ENCODE measurements at places on chromosomes 2 and 18.
A peak's percentile ranks its signal among the peaks of the same experiment; 100 is the strongest.

DNA sequence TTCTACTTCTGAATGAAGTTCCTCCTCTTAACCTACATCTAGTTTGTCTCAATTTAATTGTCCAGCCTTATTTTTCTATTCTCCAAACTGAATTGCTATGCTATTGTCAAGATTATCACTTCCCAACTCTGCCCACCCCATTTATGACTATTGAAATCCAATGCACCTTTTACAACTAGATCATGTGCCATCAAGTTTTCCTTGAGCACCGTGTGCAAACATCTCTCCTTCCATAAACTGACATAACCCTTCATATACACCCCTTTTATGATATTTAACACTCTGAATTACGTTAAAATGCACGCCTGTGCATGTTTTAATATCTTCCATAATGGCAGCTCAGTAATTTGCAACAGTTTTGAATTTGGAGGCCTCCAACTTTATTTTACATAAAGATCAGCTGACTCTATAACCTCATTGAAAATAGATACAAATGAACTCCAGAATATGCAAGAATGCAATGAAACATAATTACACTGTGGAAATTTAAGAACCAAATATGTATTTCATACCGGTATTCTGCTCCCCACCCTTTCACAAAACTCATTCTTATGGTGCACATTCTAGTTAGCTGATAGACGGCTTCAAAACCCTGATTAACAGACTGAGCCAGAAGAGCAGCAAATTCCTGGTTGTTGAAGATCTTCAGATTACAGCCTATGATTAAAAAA, 85.5 kb downstream of the SMAD2 start:
- DNase-seq: no peak

- DNase-seq: peak; percentile 33
These were observed 63.6 kb downstream of the CIB4 start for GRCh38 chr2:26577442-26578112.

DNA sequence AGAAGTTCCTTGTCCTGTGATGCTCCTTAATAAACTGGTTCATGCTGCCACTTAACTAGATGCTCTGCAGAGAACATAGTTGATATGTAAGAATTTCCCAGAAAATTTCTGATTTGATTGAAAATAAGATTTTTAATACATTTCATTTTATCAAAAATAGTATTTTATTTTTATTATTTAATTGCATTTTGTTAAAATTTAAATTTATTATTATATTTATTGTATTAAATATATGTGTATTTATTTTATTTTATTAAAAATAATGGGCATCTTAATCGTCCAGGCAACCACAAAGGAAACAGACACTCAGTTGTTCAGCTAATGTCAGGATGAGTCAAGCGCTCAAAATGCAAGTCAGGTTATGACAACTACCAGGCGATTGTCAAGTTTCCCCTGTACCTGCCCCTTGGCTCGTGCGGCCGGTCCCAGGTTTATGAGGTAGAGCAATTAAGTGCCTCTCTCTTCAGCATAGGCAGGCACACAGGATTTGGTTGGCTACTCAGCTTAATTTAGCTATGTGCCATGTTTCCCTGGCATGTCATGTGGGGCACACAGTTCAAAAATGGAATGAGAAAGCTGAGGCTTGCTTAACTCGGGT, 361.2 kb downstream of the RND3 start:
- no peak for DNase-seq

GRCh38 chr2:38145236-38145635, 69.3 kb upstream of the CYP1B1 start:
- DNase-seq: no peak

DNA sequence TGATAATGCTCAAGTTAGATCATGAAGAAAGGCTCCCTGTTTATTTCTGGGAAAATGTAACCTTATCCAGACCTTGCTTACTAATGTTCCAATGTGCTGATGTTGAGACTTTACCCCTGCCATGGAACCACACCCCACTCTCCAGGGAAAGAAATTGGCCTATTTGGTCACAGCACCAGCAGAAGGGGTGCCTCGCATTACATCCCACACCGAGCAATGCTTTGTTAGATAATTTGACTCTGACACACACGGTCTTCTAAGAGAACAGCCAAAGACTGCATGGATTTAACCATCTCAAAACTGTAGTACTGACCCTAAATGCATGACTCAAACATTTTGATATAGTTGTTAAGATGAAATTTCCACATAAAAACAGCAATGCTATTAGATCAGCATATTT, 152.1 kb upstream of the CCDC150 start:
- no peak for DNase-seq

- DNase-seq: no peak
These were observed 377.1 kb upstream of the MEIS1 start for GRCh38 chr2:66057844-66058243.

GRCh38 chr2:144546933-144547332, 27.0 kb upstream of the ZEB2 start:
- no peak for DNase-seq

GRCh38 chr2:107804608-107805498, 21.8 kb upstream of the RGPD4 start:
- DNase-seq: no peak

- no peak for DNase-seq
These were observed 194.6 kb upstream of the SMAD2 start for GRCh38 chr18:48124857-48125626.

DNA sequence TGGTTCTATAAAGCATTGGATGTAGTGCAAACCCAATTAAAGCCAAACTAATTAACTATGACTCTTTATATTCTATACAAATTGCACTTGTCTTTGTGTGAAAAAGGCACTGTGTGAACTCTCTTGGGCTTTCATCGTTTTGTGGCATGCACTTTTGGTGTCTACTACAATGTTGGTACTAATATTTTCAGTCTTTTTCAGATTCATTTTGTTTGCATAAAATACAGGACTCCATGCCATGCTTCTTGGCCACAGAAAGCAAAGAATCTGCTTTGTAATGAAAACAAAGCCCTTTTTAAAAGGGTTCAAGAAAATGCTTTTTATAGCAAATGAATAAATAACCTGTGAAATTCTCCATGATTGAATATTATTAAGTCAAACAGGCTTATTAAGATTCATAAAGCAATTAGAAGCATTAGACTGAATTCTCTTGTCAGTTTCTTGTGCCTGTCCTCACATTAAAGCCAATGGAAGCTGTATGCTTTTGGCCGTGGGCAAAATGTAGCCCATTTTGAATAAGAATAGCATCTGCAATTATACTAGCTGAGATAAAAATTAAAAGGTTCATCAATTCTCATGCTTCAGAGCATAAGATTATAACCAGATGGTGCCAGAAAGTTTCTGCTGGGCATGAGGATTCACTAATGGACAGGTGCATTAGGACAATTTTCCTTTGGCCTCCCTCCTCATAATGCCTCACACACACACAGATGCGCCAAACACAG, 1665.2 kb downstream of the SUCLG1 start:
- no peak for DNase-seq

DNA sequence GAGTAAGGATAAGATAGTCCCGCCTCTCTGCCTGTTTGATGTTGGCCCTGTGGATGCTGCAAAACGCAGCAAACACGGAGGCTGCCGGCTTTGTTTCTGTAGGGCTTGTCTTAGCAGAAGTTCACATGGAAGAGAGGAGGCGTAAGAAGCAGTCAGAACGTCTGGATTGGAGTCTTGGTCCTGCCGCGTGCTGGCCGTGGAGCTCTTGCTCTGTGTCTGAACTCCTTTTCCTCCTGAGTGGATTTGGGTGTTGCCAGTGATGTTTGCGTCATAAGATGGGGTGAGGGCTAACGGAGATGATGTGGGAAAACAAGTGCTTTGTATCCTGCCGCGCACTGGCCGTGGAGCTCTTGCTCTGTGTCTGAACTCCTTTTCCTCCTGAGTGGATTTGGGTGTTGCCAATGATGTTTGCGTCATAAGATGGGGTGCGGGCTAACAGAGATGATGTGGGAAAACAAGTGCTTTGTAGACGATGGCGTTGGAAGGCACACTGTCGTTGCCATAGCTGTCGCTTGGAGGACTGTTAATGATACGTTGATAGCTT, 240.9 kb downstream of the AGAP1 start:
- no peak for DNase-seq

DNA sequence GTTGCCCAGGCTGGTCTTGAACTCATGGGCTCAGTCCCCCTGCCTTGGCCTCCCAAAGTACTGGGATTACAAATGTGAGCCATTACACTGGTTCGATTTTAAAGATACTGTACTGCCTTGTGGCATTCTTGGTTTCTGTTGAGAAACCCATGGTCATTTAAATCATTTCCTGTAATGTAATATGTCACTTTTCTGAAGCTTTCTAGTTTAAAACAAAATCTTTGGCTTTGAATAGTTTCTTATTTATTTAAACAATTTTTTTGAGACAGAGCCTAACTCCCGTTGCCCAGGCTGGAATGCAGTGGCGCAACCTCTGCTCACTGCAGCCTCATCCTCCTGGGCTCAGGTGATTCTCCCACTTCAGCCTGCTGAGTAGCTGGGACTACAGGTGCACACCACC, 8.9 kb downstream of the ZNF512 start:
- DNase-seq: no peak

- DNase-seq: no peak
These were observed 27.2 kb downstream of the EIF2AK3 start for GRCh38 chr2:88600038-88600465.

DNA sequence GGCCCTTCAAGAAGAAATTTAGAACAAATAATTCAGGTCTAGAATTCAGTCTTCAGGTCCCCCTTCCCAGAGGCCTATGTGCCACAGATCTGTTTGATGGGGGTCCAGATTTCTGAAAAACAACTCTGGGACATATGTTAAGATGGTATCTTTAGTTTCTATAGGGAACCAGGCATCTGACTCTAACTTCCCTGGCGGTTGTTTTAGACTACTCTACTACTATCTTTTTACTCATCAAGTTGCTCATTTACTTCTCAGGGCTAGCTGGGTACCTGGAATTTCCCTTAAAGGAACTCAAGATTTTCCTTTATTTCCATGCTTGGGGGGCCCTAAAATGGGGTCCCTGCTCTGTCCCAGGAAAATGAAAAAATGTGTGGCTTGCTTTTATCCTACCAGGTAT, 114.7 kb upstream of the RAB6C start:
- no peak for DNase-seq

- no peak for DNase-seq
These were observed 153.8 kb upstream of the ACAA2 start for GRCh38 chr18:49967171-49967570.

- no peak for DNase-seq
These were observed 214.3 kb upstream of the SIX2 start for GRCh38 chr2:45223531-45223930.

DNA sequence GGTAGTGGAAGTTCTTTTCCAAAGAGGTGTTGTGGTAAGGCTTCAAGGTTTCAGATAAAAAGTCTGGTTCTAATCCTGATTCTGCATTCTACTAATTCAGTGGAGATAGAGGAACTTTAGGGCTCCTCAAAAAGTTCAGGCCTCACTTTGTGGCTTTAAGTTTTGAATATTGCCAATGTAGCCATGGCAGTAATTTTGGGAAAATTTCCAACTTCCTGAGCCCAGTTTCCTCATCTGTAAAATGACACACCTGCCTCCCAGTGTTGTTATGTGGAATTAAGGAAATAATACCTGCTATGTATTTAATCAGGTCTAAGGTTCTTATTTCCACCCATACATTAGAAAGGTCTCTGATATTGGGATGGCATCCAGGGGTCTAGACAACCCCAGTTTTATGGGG, 147.6 kb upstream of the ITGA6 start:
- DNase-seq: no peak

- no peak for DNase-seq
These were observed 4.9 kb downstream of the ALPK2 start for GRCh38 chr18:58624011-58624410.

DNA sequence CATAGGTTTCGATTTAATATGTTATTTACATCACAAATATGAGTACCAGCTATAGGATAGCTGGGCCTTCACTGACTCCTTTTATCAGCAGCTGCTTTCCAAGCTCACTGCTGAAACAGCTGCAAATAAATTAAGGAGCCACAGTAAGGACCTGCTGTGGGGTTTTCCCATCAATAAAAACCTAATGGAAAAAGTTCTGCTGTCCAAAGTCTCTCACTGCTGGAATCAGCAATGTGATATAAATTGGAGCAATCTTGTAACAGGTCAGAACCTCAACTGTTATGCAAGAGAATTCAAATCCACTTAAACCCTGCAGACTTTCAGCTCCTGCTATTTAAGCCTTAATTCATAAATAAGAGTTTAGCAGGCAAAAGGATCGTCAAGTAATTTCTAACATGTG, 61.3 kb downstream of the NEB start:
- no peak for DNase-seq

GRCh38 chr2:23399674-23400261, 14.8 kb downstream of the KLHL29 start:
- DNase-seq: no peak

- DNase-seq: no peak
These were observed 46.7 kb downstream of the EN1 start for GRCh38 chr2:118800736-118801135.

DNA sequence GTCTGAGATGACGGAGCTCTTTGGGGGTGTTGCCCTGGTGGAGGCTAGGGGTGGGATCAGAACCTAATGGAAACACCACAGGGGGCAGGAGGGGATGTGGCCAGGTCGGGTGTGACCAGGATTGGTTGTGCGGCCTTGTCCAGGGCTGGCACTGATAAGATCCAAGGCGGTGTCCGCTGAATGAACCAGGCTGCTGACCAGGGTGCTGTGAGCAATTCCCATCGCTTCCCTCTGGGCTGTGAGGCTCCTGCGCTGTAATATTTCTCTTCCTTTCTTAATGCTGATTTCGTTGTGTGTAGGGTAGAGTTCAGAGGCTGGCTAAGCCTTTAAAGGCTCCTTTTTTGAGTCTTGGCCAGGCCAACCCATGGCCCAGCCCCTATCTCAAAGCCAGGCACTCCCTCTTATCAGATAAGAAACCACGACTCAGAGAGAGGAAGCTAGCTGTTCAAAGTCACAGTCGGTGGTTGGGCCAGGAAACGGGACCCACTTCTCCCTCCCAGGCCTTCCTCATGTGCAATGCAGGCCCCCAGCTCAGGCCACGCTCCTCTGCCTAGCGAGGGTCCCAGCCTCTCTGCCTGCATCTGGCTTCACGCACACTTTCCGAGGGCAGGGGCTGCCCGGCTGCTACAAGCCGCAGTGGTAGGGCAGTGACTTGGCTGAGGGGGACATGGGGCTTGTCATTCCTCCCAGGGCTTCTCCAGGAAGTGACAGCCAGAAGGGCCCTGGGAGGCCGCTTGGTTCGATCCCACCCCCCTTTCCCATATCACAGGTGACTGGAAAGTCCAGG, 26.0 kb upstream of the FOSL2 start:
- DNase-seq: no peak

DNA sequence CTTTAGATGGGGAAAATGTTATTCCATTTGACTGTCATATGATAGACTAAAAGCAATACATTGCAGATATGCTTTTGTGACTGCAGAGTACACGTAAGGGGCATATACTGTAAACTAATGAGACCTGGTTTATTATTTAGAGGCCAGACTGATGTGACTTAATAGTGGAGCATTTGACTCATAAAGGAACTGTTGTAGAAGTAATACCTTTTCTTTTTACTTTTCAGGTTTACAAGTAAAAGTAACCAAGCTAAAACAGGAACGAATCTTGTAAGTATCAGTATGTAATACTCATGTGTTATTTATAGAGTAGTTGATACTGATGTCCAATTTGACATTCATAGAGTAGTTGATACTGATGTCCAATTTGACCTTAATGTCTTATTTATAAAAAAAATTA, 13.1 kb downstream of the RBBP8 start:
- no peak for DNase-seq

- no peak for DNase-seq
These were observed 53.5 kb upstream of the CYP1B1 start for GRCh38 chr2:38129481-38129880.

- no peak for DNase-seq
These were observed 114.9 kb downstream of the QPCT start for GRCh38 chr2:37459095-37459981.

- DNase-seq: no peak
These were observed 470.1 kb downstream of the DLGAP1 start for GRCh38 chr18:3985020-3985419.
